GM19239 (cell line): ENCODE measurements at places on chromosomes 2 and 18.

- no peak for DNase-seq
These were observed 139.0 kb downstream of the UXS1 start for GRCh38 chr2:106054880-106055655.

DNA sequence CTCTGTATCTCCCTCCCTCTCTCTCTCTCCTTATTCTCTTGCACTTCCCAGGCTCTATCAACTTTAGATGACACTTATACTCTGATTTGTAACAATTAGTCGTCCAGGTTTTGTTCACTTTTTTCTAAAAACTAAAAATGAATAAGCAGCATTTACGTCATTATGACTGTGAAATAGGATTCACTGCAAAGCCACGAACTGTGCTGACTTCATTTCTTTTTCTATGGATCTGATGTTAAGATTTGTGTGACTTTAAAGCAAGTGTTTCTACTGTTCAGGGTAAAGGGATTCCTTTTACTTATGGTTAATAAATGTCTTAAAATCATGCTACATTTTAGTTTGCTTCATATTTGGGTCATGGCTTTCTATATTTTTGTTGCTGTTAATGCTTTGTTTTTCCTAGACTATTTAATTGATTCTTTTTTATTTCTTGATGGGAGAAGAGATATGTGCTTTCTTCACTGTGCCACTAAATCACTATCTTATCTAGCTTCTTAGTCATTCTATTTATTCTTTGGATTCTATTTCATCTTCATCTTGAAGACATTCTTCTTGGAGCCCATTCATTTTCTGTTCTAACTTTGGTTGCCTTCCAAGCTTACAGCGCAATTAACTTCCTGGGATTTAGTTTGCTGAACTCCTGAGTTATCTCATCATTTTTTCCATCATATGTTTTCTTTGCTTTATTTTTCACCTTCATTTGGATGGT is 480.4 kb upstream of the TRIB2 start:
- DNase-seq: no peak

GRCh38 chr2:60992985-60993392 is 24.5 kb upstream of the PEX13 start:
- DNase-seq: no peak

GRCh38 chr2:134762508-134762907 is 43.7 kb upstream of the TMEM163 start:
- no peak for DNase-seq

DNA sequence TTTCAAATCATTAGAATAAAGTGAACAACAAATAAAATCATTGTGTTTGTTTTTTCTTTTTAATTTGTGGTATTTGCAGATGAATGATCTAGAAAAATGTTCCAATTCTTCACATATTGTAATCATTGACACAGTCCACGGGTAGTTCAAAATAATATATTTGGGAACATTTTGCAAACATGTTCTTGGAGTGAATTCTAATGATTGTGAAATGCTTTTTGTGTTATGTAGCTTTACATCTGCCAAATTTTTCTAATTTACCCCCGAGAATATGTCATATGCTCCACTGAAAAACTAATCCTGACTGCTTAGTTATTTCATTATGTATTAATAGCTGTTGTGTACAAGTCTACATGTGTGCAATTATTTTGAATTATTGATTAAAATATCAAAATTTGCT is 1468.4 kb upstream of the NXPH2 start:
- DNase-seq: no peak

- no peak for DNase-seq
These were observed 22.8 kb downstream of the CCNYL1 start for GRCh38 chr2:207734264-207734635.

- DNase-seq: no peak
These were observed 49.9 kb upstream of the CYP1B1 start for GRCh38 chr2:38125842-38126241.

- DNase-seq: no peak
These were observed 43.4 kb downstream of the EPB41L3 start for GRCh38 chr18:5500158-5500939.

GRCh38 chr2:213932-214693 is 49.7 kb downstream of the SH3YL1 start:
- DNase-seq: no peak

- DNase-seq: no peak
These were observed 127.0 kb upstream of the COL5A2 start for GRCh38 chr2:189306525-189306924.

- DNase-seq: no peak
These were observed 229.1 kb upstream of the FN1 start for GRCh38 chr2:215664847-215665525.

GRCh38 chr18:73214970-73215369 is 347.2 kb upstream of the NETO1 start:
- DNase-seq: no peak

DNA sequence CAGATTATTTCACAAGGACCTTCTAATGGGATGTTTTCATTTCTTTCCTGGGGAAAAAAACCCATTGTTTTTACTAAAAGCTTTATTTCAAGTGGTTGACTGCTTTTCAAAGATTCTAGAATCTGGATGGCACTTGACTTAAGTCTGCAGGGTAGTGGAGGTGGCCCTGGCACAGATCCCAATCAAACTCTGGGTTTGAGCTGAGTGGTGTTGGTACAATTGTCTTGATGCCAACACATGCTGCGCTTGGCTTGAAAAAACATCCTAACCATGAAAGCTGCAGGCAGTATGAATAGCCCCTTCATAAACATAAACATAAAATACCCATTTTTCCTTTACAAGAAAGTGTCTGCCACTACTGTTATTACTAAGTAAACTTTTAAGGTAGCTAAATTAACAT is 3.6 kb downstream of the PAPOLG start:
- no peak for DNase-seq

GRCh38 chr18:12518832-12519531 is 111.3 kb downstream of the PRELID3A start:
- no peak for DNase-seq

- DNase-seq: no peak
These were observed 12.0 kb upstream of the C2orf66 start for GRCh38 chr2:196821195-196821594.

DNA sequence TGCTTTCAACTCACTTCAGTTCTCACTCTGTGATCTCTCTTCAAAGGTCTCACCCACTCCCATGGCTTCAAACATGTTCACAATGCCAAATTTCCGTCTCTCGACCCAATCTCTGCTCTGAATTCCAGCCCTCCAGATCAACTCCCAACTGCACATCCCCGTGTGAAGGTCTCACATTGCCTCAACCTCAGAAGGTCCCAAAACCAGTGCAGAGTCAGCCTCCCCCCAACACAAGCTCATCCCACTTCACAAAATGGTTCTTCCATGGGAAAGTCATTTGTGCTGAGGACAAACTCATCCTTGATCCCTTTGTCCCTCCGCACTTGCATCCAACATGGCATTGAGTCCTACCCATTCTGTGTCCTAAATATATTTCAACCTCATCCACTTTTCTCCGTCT is 31.0 kb upstream of the GNAL start:
- DNase-seq: no peak

- DNase-seq: no peak
These were observed 10.3 kb upstream of the CHST10 start for GRCh38 chr2:100427627-100428258.

- no peak for DNase-seq
These were observed 165.1 kb downstream of the FMNL2 start for GRCh38 chr2:152499896-152500735.

GRCh38 chr2:199569336-199569735 is 111.6 kb upstream of the SATB2 start:
- DNase-seq: no peak

GRCh38 chr2:176446718-176447414 is 177.6 kb downstream of the MTX2 start:
- DNase-seq: no peak

DNA sequence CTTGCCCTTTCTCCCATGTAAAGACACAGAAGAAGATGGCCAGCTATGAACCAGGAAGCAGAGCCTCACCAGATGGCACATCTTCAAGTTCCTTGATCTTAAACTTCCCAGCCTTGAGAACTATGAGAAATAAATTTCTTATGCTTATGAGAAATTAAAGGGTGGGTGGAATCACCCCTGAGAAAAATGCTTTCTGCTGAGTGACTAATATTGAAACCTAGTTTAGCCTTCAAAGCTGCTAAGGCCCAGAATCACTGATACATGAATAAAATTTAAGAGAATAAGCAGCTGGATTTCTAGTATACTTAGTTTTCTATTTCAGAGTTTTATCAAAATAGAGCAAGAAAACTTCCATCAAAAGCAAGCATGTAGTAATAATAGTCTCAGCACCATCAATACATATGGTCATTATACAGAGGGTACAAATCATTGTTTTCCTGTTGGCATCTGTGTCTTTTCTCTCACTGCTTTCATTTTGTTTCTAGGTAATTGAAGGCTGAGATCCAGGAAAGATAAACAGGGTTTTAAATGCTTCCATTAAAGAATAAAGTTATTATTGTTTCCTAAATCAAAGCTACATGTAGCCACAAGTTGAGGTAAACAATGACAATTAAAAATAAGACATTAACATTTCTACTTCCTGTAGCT is 53.3 kb upstream of the COL5A2 start:
- DNase-seq: no peak

DNA sequence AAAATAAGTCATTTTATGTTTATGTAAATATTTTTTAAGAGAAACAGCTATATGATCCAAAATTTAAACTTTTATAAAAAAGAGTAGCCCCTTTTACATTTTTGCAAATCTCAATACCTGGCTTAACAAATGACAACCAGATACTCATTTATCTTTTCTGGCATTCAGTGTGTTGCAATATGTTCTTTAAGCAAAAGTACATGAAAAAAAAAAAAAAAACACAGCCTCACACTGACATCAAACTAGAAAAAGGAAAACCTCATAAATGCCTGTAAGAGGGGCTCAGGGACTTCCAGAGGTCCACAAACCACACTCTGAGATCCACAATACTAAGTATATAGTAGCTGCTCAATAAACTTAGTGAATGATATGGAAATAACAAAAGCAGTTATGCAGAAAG is 21.9 kb downstream of the PPP4R3B start:
- DNase-seq: no peak

- DNase-seq: no peak
These were observed 24.4 kb downstream of the MLPH start for GRCh38 chr2:237511433-237511832.

- no peak for DNase-seq
These were observed 12.6 kb downstream of the RUFY4 start for GRCh38 chr2:218081695-218082094.

- DNase-seq: peak; percentile 80
These were observed at the start of gene NCKAP1 for GRCh38 chr2:183038341-183039300. Gene NCKAP1 (minus strand): TSS chr2:183038457. CDS start chr2:183038099, 358 bp downstream.

- no peak for DNase-seq
These were observed 28.8 kb downstream of the ADCY3 start for GRCh38 chr2:24891201-24891600.

DNA sequence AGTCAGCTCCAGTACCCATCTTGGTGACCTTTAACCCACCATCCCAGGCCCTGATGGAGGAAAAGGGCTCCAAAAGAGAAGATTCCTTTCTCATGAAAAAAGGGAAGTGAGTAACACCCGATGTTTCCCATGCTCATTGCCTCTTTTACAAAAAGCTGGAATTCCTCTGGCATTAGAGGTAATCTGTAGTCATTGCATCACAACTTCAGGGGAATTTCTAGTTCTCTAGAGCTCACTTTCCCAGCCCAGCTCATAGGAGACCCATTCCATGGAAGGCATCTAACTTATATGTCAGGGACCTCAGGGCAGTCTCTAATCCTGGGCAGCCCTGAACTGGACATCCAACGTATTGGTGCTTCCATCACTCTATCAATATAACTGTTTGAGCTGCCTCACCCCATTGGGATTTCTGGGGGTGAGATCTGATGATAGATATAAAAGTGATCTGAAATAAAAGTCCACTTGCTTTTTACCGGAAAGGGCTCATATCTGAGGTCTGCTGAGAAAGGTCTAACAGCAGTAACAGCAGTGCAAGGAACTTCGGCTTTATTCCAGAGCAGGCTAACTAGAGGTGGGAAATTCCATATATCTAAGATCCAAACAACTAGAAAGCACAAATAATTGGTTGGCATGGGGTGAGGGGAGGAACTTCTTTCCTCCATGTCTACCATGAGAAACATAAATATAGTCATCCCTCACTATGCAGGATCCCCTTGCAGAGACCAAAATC is 106.1 kb downstream of the ETAA1 start:
- DNase-seq: no peak

DNA sequence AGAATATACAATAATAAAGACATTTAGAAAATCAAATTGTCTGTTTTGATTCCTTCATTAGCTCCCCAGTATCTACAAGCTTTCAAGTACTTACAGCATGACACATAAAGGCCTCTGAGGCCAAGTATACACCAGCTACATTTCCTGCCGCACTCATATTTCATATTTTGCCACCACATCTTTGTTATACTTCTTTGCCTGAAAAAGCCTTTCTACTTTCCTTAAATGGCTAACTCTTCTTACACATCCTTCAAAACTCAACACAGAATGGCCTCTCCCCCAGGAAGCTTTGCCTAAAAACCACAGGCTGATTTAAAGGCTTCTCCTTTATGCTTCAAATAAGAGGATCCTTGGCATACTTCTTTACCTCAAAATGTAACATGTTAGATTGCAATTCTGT is 4.5 kb downstream of the STK17B start:
- DNase-seq: no peak

GRCh38 chr2:152247337-152247695 is 71.8 kb upstream of the STAM2 start:
- no peak for DNase-seq

DNA sequence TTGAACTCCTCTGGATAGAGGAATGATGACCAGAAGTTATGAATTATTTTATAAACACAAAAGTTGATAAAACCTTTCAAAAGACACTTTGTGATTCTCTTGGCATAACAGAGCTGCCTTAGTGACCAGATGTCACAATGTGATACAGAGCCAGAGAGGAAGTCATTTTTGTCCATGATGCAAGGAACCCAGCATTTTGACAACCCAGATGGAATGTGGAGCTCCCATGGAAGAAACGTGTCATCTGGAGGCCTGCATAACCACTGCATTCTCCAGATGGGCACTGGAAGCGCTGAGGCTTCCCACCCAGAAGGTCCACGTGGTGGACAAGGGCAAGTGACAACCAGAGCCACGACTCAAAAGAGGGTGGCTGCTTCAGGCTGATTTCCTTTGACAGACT is 30.1 kb downstream of the HRH4 start:
- DNase-seq: no peak

DNA sequence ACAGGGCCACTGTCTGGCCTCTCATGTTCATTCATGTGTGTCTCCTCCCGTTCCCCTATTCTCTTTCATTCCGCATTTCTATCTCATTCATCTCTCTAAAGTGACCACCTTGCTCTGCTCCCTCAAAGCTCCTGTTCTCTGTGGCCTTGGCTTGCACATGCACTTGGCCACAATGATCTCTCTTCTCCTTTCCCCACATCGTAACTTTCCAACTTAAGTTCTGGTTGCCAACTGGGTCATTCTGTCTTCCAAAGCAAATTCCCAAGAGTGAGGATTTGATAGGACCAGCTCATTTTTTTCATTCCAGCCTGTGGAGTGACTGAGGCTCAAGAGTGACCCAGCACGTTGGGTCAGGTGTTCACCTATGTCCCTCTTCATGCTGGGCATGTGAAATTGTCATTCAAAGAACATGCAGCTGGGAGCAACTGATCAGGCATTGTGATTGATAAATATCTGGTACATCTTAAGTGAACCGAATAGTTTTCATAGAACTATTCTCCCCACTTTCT is 14.3 kb upstream of the ITGA6 start:
- DNase-seq: no peak

GRCh38 chr18:5309888-5310470 is 14.5 kb upstream of the ZBTB14 start:
- DNase-seq: peak; percentile 16
